GM20000 (cell line): ENCODE measurements at places on chromosomes 2 and 18.

- no peak for DNase-seq
Observed at GRCh38 chr18:67421651-67422050, 94.9 kb downstream of the DSEL start.

DNA sequence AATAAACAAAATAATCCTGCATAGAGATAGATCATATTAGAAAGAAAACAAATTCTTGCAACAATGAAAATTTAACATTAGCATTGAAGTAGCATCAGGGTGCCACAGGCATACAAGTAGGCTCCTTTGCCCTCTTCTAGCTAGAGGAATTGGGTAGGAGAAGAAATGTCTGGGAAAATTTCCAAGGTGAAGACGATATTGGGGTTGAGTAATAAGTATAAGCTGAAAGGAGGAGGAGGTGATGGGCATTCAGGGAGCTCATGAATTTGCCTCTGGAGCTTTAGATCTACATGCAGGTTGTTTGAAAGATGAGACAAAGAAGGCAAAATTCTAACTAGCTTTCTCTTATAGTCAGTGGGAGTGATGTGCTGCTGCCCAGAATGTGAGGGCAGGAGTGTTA lies 504.9 kb downstream of the CCDC85A start:
- no peak for DNase-seq

DNA sequence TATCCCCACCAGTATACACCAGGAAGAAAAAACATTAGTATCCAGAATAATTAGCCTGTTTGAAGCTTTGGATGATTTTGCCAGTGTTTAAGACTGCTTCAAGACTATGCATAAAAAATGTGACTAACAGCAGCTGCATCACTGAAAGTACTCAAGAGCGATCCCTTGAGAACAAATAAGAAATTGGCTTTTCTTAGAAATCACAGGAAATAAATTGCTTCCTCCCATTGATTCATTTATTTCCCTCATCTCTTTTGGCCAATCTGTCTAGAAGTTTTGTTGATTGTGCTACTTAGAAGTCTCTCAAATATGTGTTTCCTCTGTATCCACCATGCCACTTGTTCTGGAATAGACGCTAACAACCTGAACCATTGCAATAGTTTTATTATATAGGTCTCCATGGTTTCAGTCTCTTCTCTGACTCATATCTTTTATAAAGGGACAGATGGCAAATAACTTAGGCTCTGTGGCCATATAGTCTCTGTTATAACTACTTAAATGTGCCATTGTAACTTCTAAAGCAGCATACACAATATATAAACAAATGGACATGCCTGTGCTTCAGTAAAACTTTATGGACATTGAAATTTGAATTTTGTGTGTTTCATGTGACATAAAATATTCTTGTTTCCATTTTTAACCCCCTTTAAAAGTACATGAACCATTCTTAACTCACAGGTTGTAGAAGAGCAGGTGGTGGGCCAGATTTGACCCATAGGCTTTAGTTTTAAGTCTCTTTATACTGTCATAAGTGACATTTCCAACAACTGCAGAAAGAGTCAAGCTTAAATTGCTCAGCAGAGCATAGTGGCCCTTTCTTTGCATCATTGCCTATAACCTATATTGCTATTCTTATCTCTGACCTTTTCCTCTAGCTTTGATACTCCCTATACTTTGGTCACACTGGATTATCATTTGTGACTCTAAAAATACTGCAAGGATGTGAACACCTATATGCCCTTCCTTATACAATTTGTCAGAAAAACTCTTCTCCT lies 123.9 kb downstream of the MC4R start:
- DNase-seq, result no peak

- DNase-seq, result peak; percentile 11
Observed at GRCh38 chr2:217789736-217790181, 213.0 kb downstream of the TNS1 start.

DNA sequence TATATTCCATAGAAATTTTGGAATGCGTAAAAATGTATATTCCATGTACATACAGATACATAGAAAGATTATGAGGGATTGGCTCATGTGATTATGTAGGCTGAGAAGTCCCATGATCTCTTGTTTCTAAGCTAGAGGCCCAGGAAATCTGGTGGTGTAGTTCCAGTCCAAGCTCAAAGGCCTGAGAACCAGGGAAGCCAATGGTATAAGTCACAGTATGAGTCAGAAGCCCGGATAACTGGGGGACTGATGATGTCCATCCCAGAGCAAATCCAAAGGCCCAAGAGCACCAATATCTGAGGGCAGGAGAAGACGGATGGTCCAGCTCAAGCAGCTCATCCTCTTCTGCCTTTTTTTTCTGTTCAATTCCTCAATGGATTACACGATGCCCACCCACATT lies 385.0 kb upstream of the KLHL29 start:
- DNase-seq, result no peak

DNA sequence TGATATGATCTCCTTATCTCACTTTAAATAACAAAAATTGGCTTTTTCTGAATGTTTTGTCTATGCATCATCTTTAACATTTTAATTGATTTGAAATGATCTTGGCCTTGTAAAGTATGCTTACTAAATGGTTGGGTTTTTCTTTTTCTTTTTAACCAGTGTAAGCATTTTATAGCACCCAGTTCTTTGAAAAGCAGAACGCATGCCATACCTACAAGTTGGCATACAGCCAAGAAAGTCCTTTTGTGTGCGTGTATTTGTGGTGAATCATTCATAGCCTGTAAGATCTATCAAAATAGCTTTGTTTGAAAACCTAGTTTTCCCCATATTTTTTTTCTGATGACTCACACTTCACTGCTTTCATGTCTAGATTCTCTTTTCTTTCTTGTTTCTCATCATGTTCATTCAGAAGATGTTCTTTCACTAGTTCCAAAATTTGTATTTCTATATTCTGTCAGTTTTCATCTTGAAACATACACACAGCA lies 4.1 kb upstream of the VRK2 start:
- no peak for DNase-seq

DNA sequence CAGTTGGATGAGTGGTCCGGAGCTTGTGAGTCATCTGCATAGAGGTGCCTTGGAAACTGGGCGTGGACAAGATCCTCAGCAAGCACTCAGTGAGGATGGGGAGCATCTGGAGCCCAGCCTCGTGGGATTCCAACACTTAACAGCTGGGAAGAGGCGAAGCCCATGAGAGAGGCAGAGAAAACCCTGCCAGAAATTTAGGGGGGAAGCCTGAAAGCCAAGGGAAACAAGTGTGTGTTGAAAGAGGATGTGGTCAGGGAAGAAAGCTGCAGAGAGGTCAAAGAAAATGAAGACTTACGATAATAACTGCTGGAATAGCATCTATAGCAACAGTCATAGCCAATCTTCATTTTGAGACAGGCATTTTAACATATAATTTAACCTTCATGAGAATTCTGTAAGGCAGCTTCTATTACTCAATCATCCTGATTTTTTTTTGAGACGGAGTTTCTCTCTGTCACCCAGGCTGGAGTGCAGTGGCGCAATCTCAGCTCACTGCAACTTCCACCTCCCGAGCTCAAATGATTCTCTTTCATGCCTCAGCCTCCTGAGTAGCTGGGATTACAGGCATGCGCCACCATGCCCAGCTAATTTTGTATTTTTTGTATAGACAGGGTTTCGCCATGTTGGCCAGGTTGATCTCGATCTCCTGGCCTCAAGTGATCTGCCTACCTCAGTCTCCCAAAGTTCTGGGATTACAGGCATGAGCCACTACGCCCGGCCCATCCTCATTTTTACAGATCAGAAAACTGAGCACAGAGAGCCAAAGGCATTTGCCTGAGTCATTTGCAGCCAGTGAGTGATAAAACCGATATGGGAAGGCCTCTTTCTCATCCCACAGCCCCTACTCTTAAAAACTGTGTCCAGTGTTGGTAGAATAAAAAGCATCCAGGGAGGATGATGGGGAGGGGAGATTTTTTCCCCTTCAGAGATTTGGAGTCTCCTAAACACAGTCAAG lies 214.4 kb upstream of the EPAS1 start:
- DNase-seq, result no peak

GRCh38 chr2:95312543-95313201 lies 15.5 kb downstream of the KCNIP3 start:
- DNase-seq, result no peak

DNA sequence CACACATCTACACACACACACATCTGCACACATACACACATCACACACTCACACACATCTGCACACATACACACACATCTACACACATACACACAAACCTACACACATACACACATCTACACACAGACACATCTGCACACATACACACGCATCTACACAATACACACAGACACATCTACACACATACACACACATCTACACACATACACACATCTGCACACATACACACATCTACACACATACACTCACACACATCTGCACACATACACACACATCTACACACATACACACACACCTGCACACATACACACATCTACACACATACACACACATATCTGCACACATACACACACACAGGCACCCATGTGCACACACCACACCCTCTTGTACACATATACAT lies 400 bp upstream of the PRLH start:
- no peak for DNase-seq

- no peak for DNase-seq
Observed at GRCh38 chr18:76055578-76055977, 439.5 kb downstream of the ZNF516 start.

DNA sequence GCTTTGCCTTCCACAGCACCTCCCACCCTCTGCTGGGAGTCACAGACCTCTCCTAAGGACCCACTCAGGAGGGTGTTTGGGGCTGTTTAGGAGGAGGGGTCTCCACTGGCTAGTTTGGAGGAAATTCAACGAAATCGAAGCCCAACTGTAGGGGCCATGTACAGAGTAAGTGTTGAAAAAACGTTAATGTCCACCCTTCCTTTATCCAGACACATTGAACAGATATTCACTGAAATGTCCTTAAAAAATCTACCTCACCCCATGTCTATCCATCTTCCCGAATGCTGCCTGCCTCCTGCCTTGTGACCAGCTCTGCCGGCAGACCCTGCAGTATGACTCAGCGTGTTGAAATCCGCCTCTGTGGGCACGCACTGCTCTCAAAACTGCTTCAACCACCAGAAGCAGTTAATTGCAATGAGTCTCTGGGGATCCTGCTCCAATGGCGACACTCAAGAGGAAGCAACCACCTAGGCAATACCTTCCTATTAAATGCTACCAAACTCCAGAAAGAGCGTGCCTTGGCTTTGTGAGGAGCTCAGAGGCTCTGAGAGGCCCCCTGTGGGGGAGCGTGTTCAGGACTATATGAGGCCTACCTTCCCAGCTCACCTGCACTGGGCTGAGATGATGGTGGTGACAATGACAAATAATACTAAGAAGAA lies 61.4 kb upstream of the RTN4 start:
- DNase-seq, result no peak

DNA sequence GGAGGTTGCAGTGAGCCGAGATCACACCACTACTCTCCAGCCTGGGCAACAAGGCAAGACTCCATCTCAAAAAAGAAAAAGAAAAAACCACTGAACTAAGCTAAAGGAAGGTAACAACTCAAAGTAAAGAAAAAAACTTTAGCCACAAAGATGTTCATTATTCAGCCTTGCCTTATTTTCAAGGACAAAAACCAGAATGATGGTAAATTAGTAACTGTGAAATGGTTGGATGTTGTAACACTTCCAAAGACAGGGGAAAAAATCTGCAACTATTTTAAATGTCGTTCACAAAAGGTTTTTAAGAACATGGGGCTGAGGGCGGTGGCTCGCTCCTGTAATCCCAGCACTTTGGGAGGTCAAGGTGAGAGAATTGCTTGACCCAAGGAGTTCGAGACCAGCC lies 10.1 kb downstream of the ADAM17 start:
- no peak for DNase-seq

DNA sequence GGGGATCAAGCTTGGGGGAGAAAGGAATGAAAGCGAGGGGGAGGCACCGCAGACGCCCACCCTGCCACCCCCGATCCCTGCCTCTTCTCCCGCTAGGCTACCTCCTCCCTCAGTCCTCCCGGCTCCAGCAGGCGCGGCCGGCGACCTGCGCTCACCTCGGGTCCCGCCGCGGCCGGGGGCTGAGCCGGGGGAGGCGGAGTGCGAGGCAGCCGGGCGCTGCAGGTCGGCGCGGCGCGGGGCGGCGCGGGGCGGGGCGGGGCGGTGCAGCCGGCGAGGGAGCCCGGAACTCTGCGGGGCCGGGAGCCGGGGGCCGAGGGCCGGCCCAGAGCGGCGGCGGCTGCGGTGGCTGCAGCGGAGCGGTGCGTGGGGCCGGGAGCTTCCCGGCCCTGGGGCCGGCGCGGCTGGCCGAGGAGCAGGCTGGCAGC lies 477 bp downstream of the ACVR1 start:
- peak; percentile 76 for DNase-seq

DNA sequence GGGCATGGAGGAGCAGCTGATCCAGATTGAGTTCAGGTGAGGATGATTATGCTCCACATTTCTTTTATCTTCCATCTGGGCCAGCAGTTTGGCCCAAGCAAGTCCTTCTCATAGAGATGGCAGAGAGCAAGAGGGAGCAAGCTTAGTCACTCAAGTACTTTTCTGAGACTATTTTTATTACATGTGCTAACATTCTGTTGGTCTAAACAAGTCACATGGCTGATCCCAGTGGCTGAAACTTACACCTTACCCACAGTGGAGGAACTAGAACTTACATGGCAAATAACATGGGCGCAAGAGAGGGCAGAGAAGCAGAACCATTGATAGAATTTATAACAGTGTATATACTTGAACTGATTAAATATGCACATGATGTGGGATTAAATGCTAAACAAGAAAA lies 105.7 kb downstream of the KYNU start:
- DNase-seq, result no peak

DNA sequence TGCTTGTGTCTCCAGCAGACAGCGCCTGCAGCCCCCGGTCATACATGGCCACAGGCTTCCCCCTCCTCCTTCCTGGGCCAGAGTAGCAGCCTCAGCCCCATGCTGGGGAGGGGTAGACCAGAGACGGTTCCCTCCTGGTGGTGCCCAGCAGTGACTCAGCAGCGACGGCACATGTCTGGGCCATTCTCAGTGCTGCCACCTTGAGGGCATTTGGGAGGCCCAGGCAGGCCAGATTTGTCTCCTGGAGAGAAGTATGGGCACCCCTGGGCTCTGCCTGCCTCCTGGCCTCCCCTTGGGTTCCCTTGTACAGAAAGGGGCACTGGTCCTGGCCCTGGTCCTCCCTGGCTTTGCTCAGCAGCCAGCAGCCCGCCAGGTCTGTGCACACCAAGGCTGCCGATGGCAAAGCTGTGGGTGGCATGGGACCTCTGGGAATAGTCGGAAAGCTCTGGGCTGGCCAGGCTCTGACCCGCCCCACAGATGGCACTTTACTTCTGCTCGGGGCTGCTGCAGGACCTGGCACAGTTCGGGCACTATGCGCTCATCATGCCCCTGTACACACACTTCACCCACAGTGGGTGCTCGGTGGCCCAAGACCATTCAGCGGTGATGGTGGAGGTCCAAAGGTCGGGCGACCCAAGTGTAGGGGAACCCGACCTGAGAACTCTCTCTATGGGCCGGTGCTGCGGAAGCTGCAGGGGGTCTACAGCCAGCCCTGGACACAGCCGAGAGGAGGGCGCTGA lies 11.4 kb upstream of the ALPI start:
- DNase-seq, result peak; percentile 72

- DNase-seq, result no peak
Observed at GRCh38 chr2:237455764-237456163, 31.3 kb upstream of the MLPH start.

- DNase-seq, result no peak
Observed at GRCh38 chr2:205802065-205802464, 119.8 kb downstream of the NRP2 start.

GRCh38 chr2:108946442-108946841 lies 42.6 kb downstream of the EDAR start:
- no peak for DNase-seq

GRCh38 chr18:31274931-31275330 lies 43.0 kb upstream of the DSG1 start:
- no peak for DNase-seq

GRCh38 chr2:111161971-111162370 lies 41.3 kb downstream of the BCL2L11 start:
- DNase-seq, result no peak
